ENCODE measurements at places on chromosomes 6 and 20.

GRCh38 chr6:66605971-66606370 is 898.9 kb upstream of the EYS start:
- no peak for DNase-seq

GRCh38 chr20:39658662-39659409 is 696.7 kb downstream of the DHX35 start:
- no peak for DNase-seq

DNA sequence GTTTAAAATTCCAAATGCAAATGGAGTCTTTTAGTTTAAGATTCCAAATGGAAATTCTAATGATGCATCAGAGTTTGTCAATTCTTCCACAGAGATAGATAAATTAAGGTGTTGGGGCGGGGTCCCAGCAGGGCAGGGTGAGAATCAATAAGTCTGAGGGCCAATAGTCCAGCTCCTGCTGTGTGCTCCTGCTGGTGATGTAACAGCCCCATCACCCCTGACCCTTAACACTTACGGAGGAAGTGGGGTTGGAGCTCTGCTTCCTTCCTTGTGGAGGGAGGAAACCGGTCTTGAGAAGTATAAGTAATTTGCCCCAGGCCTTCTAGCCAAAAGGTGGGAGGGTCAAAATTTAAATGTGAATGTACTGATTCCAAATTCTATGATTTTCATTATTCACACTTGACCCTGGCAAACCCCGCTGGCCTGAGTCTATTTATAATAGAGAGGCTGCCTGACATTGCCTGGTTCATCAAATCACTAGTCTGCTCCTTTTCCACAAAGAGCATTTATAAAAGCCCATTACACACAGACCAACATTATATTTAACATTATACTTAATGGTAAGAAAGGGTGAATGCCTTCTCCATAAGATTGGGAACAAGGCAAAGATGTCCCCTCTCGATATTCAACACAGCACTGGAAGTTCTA is 17.2 kb downstream of the ZBTB2 start:
- no peak for DNase-seq

GRCh38 chr20:60054716-60055634 is 96.8 kb downstream of the CDH26 start:
- no peak for DNase-seq

DNA sequence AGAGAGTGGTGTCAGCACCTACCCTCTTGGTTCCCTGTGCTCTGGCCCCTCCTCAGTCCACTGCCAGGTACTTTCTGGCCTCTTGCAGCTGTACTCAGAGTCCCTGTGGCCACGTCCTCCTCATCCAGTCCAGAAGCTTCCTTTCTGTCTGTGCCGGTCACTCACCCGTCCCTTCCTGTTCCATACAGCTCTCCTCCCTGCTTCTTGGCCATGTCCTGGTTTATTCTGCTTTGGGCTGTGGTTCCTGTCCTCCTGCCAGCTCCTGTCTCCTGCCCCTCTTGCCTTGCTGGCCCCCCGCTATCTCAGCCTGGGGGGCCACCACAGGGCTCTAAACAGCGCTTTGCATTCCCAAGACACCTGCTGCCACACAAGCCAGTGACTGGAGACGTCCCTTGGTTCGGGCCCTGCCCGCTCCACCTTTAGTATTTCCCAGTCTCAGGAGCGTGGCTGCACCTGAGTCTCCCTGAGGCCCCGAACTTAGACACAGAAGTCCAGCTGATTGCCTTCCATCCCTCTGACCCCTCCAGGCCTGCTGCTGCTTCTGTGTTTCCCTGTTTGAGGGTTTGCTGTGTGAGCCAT is 15.5 kb upstream of the RBM38 start:
- no peak for DNase-seq

GRCh38 chr6:155183095-155183494 is 80.7 kb upstream of the CLDN20 start:
- no peak for DNase-seq

DNA sequence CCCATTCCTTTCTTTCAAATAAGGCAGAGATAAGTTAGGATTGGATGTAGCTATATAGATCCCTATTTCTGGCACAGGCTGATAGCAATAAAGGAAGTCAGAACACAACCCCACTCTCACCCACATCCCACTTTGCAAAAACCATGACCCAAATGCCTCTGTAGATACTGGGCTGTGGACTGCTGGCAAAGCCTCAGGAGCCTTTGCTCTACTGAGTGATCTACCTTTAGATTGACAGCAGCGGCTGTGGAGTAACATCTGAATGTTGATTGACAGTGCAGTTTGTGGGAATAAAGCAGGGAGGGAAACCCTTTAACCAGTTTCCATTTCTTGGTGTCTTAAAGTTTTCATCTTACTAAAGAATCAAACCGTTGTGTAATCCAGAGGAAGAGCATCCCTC is 6.7 kb upstream of the TMEM30A start:
- DNase-seq: no peak

DNA sequence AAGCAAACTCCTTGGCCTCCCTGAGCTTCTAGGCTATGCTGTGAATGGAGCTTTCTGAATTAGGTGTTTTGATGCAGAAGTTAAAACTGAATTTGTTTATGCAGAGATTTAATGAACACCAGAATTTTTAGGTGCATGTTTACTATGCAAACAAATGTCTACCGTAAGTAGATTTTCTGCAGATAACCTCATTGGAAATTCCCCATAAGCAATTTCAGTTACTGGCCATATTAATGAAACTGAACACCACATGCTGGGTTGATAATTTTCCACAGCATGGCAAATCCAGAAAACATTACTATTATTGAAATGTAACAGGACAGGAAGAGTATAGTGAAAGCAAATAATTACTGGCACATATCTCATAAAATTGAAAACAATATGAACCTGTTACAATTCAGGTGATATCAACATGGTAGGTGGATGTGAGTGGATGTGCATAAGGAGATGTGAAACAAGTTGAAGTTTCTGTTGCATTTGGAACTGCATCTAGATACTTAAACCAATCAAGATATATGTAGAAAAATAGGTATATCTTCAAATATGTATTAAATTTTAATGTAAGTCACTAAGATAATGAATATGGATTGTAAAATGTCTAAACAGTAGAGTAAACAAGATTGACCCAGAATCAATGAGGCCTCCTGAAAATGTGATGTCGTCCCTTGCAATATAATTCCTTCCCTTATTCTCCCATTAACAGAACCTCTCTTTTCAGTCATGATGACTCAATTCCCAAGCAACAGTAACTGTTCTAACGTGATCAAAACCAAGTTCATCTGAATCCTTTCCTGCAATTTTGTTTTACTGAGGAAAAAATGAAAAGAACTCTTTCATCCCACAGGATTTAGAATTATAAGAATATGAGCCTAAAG is 11.0 kb downstream of the PTCHD4 start:
- no peak for DNase-seq

DNA sequence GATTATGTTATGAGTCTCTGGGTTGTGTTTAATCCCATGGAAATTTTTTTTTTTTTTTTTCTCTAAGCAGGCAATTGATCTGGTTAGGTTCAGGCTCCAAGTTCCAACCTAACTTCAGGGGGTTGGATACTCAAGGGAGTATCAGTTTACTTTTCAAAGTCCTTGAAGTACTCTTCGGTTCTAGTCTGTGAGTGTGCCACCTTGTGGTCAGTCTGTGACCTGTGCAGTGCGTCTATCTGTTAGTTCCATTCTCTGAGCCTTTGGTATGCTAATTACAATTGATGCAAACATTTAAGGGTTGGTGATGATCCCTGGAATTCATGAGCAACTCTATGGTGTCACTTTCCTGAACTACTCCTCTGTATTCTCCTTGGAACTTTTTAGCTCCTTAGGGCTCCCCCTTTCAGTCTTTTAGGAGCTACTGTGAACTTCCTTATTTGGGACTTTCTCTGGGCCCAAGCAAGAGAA is 342.0 kb downstream of the SOX4 start:
- DNase-seq: no peak

DNA sequence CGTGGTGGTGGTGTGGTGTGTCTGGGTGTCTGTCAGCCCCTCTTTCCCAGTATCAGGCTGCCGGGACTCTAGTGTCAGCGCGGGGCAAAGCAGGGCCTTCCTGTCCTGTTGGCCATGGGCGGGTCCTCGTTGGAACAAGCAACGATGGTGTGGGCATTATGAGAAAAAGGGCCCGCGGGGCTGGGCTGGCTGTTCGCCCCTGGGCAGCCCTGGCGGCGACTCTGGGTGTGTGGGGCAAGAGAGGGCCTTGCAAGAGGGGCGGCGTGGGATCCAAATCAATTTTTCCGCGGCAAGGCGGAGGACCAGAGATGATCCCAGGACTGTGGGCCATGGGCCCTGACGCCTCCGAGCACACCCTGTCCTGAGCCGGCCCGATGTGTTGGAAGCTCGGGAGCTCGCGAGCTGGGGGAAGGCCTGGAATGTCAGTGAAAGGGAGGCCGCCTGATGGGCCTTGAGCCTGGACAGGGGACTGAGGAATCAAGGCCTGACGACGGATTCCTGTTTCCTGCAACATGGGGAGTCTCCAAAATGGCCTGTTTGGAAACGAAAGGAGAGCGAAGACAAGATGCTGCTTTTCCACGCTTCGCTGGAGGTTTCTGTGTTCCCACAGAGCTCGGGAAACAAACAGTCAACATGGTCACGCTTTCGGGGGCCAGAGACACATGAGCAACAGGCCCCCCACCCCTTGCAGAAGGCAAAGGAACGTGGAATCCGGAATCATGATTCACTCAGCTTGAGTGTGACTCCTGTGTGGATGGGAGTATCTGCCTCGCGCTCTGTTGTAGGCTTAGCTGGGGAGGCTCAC is 364.7 kb upstream of the DEFB115 start:
- no peak for DNase-seq

Data from epithelial cell of proximal tubule (primary cell).